ENCODE measurements at places on chromosomes 2 and 18. TPM values are rescaled to one million over a fixed set of nuclear protein-coding genes. Genes with fewer than 3 reads are reported as not detected.

DNA sequence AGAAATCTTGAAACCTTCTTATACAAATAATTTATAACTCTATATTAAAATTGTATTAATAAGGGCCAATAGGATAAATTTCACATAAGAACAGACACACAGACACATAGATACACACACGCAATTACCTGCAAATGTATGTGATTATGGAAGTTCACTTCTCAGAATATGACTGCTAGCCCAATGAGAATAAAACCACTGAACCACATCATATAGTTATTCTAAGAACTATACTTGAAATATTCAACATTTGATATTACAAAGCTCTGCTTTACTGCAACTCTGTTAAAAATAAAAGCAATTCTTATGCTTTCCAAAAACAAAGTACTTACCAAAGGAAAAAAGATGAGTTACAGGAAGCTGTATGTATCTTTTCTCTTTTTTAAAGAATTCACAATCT lies 51.1 kb downstream of the PGAP1 start:
- no peak for DNase-seq

- DNase-seq, result no peak
Observed at GRCh38 chr18:275486-275885, 7.6 kb upstream of the THOC1 start.

POTEJ gene
- total RNA-seq, result not detected

- DNase-seq, result no peak
Observed at GRCh38 chr2:105600602-105600948, 144.1 kb upstream of the NCK2 start.

Measured in occipital lobe (tissue), 3 donors.